Germinal center (tissue), 1 donor: ENCODE measurements at places on chromosomes 1 and 21.
A peak's percentile ranks its signal among the peaks of the same experiment; 100 is the strongest.

DNA sequence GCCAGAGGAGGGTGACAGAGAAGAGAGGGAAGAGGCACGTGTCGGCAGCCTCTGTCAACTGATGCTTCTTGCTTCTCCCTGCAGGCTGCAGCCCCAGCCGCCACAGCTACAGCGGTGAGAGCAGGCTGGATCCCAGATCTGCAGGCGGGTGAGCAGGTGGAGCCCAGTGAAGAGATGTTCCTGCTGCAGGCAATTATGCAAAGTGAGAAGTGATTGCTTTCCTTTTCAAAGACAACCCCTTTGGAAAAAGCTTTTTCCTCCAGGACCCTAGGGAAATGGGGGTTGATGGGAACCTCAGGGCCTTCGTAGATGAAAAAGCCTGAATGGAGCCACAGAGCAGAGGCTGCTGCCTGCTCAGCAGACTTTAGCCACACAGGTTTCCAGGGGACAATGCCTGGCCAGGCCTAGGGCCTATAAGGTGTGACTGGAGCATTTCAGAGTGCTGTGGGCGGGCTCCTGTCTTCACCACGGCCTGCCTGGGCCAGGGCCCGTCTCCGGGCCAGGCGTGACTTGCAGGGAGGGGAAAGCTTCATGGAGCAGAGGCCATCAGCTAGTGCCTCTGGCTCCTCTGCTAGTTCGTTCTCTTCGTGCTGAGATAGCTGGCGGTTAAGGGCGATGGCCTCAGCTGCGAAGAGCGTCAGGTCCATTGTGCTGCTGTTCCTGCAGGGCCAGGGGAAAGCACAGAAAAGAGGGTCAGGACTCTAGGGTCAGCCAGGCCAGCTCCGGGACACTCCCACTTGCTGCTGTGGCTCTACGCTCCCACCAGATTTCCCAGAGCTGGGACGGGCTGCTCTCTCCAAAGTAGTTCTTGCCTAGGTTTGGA lies 6.9 kb upstream of the KNCN start:
- DNase-seq = no peak

GRCh38 chr1:30748098-30748698 lies 9.4 kb downstream of the LAPTM5 start:
- DNase-seq = no peak

DNA sequence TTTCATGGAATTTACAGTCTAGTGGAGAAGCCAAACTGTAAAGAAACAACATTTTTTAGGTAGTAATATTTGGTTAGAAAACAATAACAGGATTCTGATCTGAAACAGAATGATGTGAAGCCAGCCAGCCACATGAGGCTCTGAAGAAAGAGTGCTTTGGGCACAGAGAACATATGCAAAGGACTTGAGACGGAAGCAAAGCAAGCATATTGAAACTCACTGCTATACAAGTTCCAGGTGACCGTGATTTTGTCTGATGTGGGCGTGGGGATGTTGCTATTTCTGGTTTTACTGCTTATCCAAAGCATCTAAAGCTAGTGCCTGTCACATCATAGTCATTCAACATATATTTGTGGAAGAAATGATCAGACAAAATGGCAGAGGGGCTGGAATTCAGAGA lies 14.7 kb downstream of the CRP start:
- DNase-seq = no peak

DNA sequence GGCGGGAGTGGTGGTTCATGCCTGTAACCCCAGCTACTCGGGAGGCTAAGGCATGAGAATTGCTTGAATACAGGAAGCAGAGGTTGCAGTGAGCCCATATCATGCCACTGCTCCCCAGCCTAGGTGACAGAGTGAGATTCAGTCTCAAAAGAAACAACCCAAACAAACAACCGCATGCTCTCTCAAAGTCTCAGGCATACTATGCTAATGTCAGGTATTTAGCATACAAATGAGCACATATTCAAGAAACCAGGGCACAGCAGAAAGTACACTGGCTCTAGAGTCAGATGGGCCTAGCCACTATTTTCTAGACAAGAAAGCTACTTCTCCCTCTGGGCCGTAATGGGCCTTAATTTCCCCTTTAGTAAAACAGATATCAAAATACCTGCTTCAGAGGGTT lies 55.0 kb downstream of the ELAVL4 start:
- DNase-seq = no peak

- DNase-seq = no peak
Observed at GRCh38 chr1:32142446-32143301, 34.8 kb downstream of the KPNA6 start.

DNA sequence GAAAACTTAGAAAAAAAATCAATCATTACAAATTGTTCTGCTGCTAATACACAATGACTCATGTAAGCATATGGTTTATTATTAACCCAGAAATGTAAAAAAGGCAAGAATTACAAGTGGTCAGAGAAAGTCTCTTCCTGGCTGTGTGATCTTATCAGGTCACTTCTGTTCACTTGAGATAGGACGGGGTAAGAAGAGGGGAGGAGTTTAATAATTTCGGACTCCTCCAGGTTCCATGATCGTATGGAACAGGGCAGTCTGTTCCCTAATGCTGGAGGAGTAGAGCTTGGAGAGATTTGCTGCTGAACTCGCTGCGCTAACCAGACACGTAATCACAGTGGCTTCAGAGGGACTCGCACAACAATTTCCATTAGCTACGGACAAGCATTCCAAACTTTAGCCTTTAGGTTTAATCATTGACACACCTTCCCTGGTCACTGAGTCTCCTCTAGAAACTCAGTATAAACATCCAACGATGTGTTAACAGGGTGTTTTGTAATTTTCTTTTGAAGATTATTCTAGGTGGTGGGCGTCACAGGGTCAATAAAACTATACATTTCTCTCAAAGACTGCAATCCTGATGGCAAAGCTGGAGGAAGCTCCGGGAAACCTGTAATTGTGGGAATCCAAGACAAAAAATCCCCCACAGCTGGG lies 1.3 kb downstream of the CRYZ start:
- no peak for DNase-seq

GRCh38 chr1:78911956-78912880 lies 94.3 kb downstream of the ADGRL4 start:
- DNase-seq = no peak

- DNase-seq = peak; percentile 37
Observed at GRCh38 chr1:167935216-167936067, 1.0 kb upstream of the DCAF6 start.

GRCh38 chr1:159612211-159612885 lies 24.7 kb downstream of the APCS start:
- DNase-seq = no peak

- peak; percentile 11 for DNase-seq
Observed at GRCh38 chr1:117368116-117369108, 1.2 kb downstream of the MAN1A2 start.

DNA sequence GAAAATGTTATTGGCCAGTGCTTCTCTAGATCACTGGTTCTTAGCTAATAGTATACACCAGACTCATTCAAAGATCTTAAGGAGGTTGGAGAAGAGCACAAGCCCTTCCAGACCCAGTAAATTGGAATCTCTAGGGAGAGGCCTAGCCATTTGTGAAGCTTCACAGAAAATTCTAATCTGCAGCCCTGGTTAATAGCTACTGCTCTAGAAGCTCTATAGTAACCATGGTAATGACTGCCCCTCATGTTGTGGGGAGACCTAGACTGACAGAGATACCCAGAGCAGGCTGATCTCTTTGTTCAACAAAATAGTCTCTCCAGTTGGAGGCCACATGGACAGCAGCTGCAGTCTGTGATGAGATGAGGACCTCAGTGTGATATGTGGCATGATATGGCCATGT lies 31.7 kb downstream of the ARID1A start:
- no peak for DNase-seq

DNA sequence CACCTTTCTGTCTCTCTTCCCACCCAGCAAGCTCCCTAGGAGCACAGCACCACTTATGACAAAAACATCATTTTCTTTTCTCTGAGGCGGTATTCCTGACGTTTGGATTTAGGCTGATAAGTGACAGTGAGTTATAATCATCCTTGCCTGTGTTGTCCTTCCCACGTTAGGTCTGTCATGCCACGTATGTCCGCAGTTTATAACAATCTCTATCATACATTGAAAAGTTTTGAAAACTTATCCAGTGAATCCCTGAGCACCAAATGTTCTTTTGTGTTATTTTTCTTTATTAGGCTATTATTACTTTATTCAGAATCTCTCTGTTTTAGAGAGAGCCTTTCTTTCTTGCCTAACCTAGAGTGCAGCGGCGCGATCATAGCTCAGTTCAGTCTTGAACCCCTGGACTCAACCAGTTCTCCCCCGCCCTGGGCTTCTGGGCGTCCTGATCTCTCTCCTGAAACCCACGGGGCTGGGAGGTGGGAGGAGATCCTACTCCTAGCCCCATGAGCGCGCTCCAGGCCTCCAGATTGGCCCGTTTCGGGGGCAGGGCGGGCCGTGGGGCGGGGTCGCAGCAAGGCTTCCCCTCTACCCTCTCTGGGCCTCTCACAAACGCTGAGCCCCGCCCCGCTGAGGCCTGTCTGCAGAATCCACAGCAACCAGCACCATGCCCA lies at the start of gene GSTM2:
GSTM2 (plus strand) TSS at position 606 of the 671 bp plus-strand sequence; CDS start at position 665, 59 bp downstream.
- DNase-seq = peak; percentile 70

- no peak for DNase-seq
Observed at GRCh38 chr1:208531003-208531750, 287.0 kb upstream of the PLXNA2 start.

- peak; percentile 61 for DNase-seq
Observed at GRCh38 chr1:193479187-193479586, 292.8 kb upstream of the B3GALT2 start.

DNA sequence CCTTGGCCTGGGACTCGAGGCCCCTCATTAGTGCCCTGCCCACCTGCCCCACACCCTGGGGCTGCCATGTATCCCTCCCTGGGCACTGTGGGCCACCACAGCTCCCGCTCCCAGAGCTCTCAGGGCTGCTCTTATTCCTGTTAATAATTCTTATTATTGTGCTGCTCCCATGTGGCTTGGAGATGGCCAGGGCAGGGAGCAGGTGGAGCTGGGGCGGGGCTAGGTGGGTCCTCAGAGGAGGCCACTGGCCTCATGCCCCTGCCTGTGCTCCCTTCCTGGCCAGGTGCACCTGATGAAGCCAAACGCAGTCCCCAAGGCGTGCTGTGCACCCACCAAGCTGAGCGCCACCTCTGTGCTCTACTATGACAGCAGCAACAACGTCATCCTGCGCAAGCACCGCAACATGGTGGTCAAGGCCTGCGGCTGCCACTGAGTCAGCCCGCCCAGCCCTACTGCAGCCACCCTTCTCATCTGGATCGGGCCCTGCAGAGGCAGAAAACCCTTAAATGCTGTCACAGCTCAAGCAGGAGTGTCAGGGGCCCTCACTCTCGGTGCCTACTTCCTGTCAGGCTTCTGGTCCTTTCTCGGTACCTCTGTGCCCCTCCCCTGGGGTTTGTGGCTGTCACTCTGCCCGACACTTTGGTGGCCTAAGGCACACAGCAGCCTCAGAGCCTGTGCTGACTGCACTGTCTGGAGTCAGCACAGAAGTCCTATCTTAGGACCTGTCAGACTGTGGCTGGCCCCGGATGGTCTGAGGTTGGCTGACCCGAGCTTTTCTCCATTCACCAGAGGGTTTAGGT lies 34.1 kb downstream of the BMP8A start:
- peak; percentile 81 for DNase-seq

GRCh38 chr1:205182930-205183329 lies 28.6 kb downstream of the DSTYK start:
- DNase-seq = no peak

DNA sequence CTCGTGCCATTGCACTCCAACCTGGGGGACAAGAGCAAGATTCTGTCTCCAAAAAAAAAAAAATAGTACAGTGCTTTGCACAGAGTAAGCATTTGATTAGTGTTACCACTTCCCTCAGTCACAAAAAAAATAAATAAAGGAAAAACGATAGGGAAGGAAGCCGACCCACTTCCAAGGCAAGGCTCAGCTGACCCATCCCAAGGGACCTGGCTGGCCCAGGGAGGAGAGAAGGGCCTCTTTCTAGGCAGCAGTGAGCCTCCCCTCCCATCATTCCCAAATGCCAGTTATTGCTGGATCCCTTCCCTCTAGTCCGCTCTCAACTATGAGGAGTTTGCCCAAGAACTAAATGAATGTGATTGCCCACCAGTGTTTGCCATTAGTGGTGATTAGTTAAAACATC lies 77.8 kb downstream of the TMEM53 start:
- DNase-seq = no peak

- no peak for DNase-seq
Observed at GRCh38 chr1:226730071-226730470, 9.0 kb downstream of the ITPKB start.

GRCh38 chr21:36486246-36486645 lies 6.3 kb upstream of the CLDN14 start:
- no peak for DNase-seq

- DNase-seq = no peak
Observed at GRCh38 chr1:240701412-240701811, 89.5 kb upstream of the GREM2 start.

GRCh38 chr1:248892590-248892989 lies 13.4 kb upstream of the PGBD2 start:
- DNase-seq = no peak

DNA sequence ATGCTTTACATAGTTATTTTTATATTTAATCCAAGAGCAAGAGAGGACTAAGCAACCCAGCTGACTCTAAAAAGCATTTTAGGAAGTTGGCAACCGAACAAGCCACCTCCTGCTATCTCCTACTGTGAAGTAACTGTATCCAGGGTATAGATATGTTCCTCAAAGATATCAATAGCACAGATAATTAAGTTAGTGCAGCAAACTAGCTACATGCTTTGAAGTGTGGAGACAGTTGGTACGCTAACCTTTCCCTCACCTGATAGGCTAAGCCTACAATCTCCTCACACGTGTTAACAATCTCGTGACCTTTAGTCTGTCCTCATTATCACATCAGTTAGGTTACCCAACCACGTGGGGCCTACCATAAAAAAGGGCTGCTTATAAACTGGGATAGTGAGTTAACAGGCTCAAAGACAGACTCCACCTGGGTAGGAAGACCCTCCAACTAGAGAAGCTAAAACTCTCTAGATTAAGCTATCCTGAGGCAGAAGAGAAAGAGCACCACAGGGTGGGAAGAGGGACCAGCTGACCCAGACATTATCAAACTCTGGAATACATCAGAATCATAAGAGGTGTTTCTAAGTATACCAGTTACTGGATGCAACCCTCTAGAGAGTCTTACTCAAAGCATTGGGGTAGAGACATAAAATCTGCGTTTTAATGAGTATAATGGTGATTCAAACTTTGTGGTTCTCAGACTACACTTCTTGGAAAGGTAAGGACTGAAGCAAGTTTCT lies 340.1 kb upstream of the ESRRG start:
- DNase-seq = no peak

DNA sequence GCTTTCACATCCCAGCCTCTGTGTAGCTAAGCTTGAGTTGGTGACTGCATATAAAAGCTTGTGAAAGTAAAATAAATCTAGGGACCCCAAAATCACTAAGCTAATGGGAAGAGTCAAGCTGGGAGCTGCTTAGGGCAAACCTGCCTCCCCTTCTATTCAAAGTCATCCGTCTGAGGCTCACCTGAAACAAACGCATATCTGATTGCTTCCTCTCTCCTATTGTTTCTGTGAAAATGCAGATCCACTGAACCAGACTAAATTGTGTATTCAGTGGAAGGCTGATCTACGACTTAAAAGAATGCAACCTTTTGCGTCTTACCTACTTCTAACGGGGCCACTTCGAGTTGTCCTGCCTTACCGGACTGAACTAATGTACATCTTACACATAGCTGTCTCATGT lies 70.3 kb downstream of the LTN1 start:
- DNase-seq = no peak

GRCh38 chr1:14522926-14523241 lies 75.6 kb upstream of the KAZN start:
- no peak for DNase-seq

- no peak for DNase-seq
Observed at GRCh38 chr21:41560661-41561158, 52.8 kb upstream of the TMPRSS2 start.
